ENCODE measurements at places on chromosomes 7 and 10. TPM values are rescaled to one million over a fixed set of nuclear protein-coding genes. Genes with fewer than 3 reads are reported as not detected.

DNA sequence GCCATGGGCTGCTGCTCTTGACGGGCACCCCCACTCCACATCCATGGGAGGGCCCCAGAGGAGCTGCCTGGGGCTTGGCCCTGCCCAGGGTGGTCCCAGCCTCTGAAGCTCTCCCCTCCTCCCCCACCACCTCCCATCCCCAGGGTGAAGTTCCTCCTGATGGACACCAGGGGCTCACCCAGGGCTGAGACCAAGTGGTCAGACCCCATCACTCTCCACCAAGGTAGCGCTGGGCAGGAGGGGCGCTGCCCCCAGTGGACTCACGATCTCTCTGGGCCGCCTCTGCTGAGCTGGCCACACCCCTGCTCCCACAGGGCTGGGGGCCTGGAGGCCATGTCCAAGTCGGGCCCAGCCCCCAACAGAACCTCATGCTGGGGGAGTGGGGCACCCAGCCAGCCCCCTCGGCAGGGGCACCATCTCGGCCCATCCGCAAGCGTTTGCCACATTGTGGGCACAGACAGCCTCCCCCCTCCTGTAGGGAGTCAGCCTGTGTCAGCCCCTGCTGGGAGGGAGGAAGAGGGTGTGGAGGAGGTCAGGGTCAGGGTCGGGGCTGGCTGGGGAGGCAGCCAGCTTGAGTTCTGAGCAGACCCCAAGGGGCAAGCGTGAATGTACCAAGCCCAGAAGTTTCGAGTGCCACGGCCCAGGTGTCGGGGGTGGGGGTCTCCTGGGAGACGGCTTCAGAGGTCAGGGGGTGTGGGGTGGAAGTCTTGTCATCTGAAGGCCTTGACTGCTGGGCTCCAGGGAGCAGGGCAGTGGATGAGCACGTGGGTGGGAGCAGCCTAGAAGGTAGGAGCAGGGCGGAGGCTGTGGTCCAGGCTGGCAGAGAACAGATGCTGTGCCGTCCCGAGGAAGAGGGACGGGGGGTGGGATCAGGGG is 2.8 kb downstream of the UPK3B start:
- no peak overlapping the region for H3K4me3 ChIP-seq
- peaks cover 5% of the 10 kb centered on the region for H3K27me3 ChIP-seq
- no peaks in the 10 kb centered on the region for H3K36me3 ChIP-seq
- H3K4me1 ChIP-seq: peaks cover 11% of the 10 kb centered on the region

DNA sequence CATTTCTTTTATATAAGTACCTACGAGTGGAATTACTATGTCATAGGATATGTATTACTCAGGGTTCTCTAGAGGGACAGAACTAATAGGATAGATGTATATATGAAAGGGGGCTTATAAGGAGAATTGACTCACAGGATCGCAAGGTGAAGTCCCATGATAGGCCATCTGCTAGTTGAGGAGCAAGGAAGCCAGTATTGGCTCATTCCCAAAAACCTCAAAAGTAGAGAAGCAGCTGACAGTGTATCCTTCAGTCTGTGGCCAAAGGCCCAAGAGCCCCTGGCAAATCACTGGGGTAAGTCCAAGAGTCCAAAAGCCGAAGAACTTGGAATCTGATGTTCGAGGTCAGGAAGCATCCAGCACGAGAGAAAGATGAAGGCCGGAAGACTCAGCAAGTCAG is 59.8 kb downstream of the GALNT17 start:
- no peaks in the 10 kb centered on the region for H3K36me3 ChIP-seq
- H3K4me1 ChIP-seq: no peaks in the 10 kb centered on the region
- H3K27me3 ChIP-seq: no peaks in the 10 kb centered on the region
- DNase-seq: no peak
- no peak overlapping the region for H3K27ac ChIP-seq
- H3K4me3 ChIP-seq: no peak overlapping the region

- H3K4me3 ChIP-seq: peak overlapping the region; percentile 80
- peaks cover 30% of the 10 kb centered on the region for H3K4me1 ChIP-seq
- H3K27ac ChIP-seq: peak overlapping the region; percentile 98
- no peaks in the 10 kb centered on the region for H3K27me3 ChIP-seq
- H3K36me3 ChIP-seq: no peaks in the 10 kb centered on the region
These were observed 3.3 kb downstream of the AHR start for GRCh38 chr7:17301471-17302456.

DNA sequence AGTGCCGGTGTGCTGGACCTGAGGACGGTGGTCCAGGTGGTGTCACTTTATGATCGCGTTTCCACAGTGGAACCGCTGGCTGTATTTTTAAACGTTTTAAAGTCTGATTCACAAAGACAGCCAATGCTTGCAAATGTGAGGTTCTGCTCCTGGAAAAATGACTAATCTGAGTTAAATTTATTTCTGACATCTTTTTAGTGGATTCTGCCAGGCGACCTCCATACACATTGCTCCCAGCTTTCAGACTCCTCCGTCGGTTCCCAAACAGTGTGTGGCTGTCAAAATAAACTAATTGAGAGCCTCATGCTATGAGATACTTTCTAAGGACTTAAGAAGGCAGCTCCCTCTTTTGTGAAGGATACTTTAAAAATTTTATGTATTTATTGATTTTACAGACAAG is 12.7 kb upstream of the TTYH3 start:
- no peaks in the 10 kb centered on the region for H3K36me3 ChIP-seq
- H3K4me1 ChIP-seq: peaks cover 40% of the 10 kb centered on the region
- DNase-seq: no peak
- no peak overlapping the region for H3K4me3 ChIP-seq

DNA sequence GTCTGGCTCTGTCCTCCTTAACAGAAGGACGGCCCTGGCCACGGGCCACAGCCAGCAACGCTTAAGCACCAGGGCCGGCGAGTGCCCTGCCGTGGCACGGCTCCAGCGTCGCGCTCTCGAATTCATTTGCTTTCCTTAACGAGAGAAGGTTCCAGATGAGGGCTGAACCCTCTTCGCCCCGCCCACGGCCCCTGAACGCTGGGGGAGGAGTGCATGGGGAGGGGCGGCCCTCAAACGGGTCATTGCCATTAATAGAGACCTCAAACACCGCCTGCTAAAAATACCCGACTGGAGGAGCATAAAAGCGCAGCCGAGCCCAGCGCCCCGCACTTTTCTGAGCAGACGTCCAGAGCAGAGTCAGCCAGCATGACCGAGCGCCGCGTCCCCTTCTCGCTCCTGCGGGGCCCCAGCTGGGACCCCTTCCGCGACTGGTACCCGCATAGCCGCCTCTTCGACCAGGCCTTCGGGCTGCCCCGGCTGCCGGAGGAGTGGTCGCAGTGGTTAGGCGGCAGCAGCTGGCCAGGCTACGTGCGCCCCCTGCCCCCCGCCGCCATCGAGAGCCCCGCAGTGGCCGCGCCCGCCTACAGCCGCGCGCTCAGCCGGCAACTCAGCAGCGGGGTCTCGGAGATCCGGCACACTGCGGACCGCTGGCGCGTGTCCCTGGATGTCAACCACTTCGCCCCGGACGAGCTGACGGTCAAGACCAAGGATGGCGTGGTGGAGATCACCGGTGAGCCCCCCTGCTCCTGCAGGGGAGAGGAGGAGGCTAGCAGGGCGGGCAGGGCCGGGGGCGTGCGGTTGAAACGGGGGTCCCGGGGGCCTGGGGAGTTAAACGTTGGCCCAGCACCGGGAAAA is at the start of gene HSPB1:
Gene HSPB1, plus strand, starts transcription at position 327 of the 855 bp plus-strand sequence. Its CDS starts 40 bp downstream, at position 367.
- peak within 1 kb of the TSS; percentile 100 for H3K27ac ChIP-seq
- H3K4me3 ChIP-seq: peak within 1 kb of the TSS; percentile 74
- H3K36me3 ChIP-seq: no peaks in the 10 kb centered on the region
- peak; percentile 96 for DNase-seq
- peaks cover 17% of the 10 kb centered on the region for H3K27me3 ChIP-seq

HOXA11 gene
- 0.10 TPM for total RNA-seq

SEPHS1 gene
- 34.8 TPM for total RNA-seq

H2BK1 gene
- total RNA-seq: not detected

MMRN2 gene
- 41.8 TPM for total RNA-seq

MYO1G gene
- 40.9 TPM for total RNA-seq
